ENCODE measurements at places on chromosomes 7 and 10.
A peak's percentile ranks its signal among the peaks of the same experiment; 100 is the strongest.

DNA sequence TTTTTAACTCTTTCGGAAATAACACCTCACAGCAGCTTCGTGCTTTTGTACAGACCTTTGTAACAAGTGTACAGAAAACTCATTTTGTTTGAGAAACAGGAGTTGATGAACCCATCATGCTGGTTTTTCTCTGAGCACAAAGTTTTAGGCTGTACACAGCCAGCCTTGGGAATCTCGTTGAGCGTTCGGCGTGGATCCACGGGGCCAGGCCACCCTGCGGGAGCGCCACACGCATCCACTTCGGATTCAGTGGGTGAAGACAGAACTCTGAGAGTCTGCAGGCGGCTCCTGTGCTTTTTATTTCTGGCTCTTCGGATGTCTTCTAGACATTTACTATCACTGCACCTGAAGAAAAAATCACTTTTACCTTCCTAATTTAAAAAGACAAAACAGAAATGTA, 131.2 kb downstream of the SMURF1 start:
- no peak for DNase-seq

- DNase-seq = no peak
Observed at GRCh38 chr7:149422914-149423301, 38.0 kb downstream of the ZNF777 start.

DNA sequence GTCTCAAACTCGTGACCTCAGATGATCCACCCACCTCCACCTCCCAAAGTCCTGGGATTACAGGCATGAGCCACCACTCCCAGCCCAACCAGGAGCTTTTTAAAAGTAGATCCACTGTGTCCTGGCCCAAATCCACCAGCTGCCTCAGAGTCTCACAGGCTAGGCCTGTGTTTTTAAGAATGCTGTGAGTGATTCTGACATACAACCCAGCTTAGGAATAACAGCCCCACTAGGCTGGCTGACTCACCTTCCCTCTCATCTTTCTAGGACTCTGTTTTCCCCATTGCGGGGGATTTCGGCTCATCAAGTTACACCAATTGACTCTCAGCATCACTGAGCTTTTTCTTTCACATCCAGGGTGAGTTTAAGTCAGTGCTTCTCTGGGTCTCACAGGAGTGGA, 207.6 kb downstream of the SKIDA1 start:
- DNase-seq = no peak

DNA sequence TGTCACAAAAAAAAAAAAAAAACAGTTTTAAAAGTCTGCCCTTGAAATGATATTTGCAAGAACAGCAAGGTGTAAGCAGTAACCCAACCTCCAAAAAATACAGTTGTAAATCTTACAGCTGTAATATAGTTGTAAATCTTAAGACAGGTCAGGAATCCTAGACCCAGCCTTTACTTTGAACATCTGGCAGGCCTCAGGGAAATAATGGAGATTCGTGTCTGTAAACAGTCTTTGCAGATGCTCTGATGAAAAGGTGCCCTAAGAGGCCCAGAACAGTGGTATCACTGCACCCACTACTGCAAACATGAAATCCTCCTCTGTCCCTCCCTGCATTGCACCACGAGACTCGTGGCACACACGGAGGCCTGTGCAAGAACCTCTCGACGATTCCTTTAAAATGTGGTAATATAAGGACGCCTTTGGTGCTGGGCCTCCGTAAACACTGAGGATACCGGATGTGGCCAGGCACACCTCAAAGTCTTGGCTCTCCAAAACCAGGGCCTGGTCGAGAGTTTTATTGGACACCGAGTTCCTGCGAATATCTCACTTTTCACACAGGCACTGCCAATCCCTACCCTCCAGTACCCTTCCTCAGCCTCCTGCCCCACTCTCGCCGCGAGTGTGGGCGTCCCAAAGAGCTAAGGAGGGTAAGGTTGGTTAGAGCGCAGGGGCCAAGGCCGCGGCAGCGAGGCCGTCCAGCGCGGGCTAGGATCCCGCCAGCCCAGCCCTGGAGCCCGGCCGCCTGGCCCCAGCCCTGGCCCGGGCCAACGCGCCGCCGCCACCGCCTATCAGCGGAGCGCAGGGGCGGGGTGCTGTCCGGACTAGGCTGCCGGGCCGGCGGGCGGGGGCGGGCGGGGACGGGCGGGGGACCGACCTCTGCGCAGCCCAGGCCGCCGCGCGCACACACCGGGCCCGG, at the start of gene REEP3:
TSS of gene REEP3 (plus strand) at position 902 of the 916 bp plus-strand sequence. CDS start 145 bp downstream, outside the sequence.
- DNase-seq = peak; percentile 58

DNA sequence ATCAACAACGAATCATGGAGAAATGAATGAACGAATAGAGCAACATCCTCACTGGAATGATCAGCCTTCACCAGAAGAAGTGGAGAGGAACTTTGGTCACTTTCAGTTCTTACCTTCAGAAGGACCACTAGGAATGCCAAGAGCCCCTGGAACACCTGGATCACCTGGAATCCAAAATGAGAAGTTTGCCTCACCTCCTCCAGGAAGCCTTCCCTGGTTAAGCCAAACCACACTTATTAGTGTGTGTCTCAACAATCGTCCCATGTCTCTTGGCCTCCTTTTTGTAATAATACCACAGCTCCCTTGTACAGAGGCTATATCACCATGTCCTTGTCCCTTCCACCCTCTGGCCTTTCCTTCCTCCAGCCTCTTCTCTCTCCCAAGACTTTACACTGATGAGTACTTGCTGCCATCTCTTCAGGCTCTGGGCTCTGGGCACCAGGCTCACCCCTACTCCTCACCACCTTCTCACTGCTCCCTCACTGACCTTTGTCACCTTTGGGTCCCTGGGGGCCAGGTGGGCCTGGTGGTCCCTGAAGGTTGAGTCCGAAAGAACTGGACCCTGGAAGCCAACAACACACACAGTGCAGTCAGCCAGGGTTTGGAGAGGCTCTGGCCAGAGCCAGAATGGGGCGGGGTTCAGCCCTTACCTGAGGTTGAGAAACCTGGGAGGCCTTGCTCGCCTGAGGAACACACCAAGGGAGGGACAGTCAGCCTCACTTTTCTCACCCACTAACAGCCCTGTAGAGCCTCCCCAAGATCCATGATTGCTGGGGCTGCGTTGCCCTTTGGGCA, 46.5 kb downstream of the COL17A1 start:
- no peak for DNase-seq

DNA sequence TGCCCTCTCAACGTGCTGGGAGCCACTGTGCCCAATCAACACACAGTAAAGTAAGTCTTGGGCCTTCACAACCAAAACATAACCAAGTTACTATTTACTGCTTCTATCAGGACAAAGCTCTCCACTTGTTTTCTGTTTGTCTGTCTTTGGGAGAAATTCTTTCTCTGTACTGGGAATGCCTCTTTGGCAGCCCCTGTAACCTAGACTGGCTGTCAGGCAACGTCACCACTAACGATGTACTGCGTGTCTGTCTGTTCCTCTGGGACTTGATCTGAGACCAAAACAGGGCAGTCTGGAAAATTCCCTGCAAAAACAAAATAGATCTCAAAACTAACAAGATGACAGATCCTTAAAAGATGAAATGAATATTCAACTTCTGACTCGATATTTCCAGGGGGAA, 113.0 kb downstream of the SMURF1 start:
- no peak for DNase-seq

GRCh38 chr7:91852263-91852741, 28.2 kb downstream of the MTERF1 start:
- no peak for DNase-seq

GRCh38 chr7:92725161-92725925, 111.0 kb downstream of the CDK6 start:
- DNase-seq = no peak

DNA sequence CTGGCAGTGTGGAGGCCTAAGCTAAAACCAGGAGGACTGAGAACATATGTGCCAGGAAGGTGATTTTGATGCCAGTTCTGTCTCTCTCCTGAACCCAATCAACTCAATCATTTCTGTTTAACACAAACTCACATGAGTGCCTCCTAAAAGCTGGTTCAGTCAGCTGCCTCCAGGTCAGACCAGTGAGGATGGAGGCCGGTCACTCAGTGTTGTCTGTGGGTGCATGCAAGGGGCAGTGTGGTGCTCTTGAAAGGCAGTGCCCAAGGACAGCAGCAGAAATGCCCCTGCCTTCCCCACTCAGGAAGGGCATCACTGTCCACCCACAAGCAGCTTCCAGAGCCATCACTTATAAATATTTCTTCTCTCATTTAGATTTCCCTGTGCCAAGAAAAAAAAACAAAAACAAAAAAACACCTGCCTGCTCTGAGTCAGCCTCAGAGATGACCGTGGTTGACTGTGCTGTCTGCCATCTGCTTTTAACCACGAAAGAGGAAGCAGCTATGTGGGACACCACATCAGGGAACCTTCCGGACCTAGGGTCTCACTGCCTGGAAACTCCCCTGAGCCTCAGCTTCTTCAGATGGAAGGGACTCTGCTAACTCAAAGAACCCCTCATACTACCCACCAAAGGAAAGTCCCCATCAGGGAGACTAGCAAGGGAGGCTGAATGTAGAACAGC, 39.1 kb downstream of the VOPP1 start:
- DNase-seq = peak; percentile 29

DNA sequence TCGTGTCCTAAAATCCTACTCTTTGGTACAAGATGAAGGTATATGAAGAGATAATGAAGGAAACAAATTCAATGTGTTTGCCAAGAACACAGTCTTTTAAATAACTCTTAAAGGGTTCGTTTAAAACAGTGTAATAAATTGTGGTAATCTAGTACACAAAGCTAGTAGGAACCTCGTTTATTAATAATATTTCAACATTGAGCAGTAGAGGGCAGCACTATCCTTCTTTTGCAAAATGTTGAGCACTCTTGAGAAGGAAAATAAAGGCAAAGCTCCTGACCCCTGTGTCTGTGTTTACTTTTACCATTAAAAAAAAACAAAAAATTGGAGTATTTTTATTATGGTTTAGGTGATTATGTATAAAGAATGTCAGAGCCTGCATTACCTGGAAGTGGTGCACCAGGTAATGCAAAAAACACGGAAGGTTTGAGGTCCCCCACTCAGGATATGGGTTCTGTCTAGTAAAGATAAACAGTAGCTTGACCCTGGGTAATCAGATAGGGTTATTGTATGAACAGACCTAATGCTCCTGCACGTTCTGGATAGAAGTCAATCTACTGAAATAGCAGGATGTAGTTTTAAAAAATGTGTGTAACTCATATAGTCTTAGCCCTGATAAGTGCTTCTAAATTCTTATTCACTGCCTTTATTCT, 5.7 kb upstream of the GOT1 start:
- peak; percentile 47 for DNase-seq

- no peak for DNase-seq
Observed at GRCh38 chr7:28116041-28116440, 64.6 kb downstream of the JAZF1 start.

- DNase-seq = no peak
Observed at GRCh38 chr10:125190946-125191345, 30.6 kb upstream of the CTBP2 start.

- no peak for DNase-seq
Observed at GRCh38 chr7:7687800-7688199, 30.6 kb downstream of the RPA3 start.

- DNase-seq = peak; percentile 14
Observed at GRCh38 chr10:78413076-78414055, 379.7 kb downstream of the RPS24 start.

- DNase-seq = no peak
Observed at GRCh38 chr10:66795866-66796265, 130.0 kb upstream of the LRRTM3 start.

- no peak for DNase-seq
Observed at GRCh38 chr10:103732339-103733044, 122.9 kb downstream of the SH3PXD2A start.

GRCh38 chr10:132816718-132817117, 30.8 kb upstream of the NKX6-2 start:
- DNase-seq = no peak

DNA sequence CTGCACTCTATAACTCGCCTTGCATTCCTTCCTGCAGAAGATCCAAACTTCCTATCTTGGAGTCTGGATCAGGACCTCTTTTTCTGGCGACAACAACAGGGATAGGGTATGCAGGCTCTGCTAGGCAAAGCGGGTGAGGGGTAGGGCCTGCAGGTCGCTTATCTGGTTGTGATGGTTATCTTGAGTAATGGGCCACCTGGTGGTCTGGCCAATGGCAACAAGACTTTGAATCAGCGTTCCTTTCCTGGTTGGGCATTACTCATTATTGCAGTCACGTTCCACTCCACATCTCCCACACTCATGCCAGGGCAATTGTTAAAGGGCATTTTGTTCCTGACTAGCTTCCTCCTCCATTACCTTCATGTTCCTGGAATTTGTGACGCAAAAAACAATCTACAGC, 48.4 kb upstream of the PLXDC2 start:
- DNase-seq = no peak

GRCh38 chr10:80750268-80750667, 212.6 kb downstream of the SH2D4B start:
- no peak for DNase-seq

GRCh38 chr7:11710377-11710776, 121.6 kb downstream of the THSD7A start:
- DNase-seq = no peak

DNA sequence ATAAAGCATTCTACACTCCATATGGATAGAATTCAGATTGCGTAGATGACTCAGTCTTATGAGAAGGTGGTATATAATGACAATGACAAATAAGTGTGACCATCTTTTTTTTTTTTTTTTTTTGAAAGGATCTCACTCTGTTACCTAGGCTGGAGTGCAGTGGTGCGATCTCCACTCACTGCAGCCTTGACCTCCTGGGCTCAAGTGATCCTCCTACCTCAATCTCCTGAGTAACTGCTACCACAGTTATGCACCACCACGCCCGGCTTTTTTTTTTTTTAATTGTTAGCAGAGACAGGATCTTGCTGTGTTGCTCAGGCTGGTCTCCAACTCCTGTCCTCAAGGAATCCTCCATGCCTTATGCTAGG, 43.2 kb upstream of the NRP1 start:
- no peak for DNase-seq

DNA sequence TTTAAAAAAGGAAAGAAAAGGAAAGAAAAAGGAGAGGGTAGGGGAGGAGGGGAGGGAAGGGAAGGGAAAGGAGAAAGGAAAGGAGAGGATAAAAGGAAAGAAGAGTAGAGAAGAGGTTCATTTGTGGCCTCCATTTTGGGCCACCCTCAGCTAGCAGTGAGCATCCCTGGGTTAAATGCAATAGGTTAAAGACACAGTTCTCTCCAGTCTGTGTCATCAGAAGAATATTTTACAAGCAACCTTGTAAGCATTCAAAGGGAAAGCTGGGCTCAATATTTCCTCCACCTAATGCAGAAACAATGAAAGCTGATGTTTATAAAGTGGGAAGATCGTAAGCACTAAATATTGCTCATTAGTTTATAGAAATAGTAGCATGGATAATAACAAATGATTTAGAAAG, 219.1 kb upstream of the PITRM1 start:
- no peak for DNase-seq

GRCh38 chr7:29116361-29117200, 29.8 kb downstream of the CPVL start:
- DNase-seq = no peak

DNA sequence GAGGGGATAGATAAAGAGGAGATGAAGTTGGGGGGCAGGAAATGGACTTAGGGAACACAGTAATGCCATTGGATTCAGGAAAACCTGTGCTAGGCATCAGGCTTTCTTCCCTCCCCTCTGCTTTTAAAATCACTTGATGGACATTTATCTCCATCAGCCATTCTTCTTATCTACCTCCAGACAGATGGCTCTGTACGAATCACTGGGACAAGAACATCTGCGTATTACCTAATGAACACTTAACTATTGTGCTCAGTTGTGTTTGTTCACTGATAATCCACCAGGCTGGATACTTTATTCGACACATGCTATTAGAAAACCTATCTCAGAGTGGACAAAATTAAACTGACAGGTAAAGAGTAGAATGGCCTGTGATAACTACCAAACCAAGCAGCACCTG, 40.0 kb downstream of the TNKS2 start:
- DNase-seq = peak; percentile 36

GRCh38 chr7:104412911-104413310, 84.5 kb downstream of the LHFPL3 start:
- DNase-seq = no peak

All from NCI-H1694 treated with DMSO at 0.1 percent for 48 hours (cell line).